Fibroblast of lung (primary cell): ENCODE measurements at places on chromosomes 11 and 22. TPM values are rescaled to one million over a fixed set of nuclear protein-coding genes. Genes with fewer than 3 reads are reported as not detected.

GVQW3 gene
- 1.3 and 1.8 TPM in 2 replicates for total RNA-seq

FAM180B gene
- total RNA-seq, result not detected in 2 replicates

HBG2 gene
- total RNA-seq, result not detected in 2 replicates

NAV2 gene
- 7.7 and 14.0 TPM in 2 replicates for total RNA-seq
